Stimulated activated CD8-positive, alpha-beta memory T cell treated with anti-CD3 and anti-CD28 coated beads, Interleukin-7, amount 100 ng/mL, for 48 hours (primary cell): ENCODE measurements at places on chromosomes 5 and 9.

- DNase-seq: no peak
Observed at GRCh38 chr9:6183227-6183551, 32.4 kb upstream of the IL33 start.

DNA sequence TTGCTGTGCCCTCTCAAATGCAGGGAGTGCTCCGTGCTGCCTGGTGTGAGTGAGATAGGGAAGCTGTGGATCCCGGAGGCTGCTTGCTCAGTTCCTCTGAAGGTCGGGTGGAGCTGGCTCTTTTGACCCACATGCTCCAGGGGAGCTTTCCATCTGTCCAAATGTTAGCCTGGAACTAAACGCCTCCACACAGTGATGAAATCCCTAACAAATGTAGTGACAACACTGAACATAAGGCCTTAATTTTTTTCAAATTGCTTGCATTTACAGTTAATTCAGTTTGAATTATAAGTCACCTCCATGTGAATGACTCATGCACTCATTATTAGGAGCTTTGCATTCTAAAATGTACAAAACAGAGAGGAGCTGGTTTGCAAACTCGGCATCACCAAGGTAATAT lies 27.0 kb downstream of the PRDM6 start:
- DNase-seq: no peak

DNA sequence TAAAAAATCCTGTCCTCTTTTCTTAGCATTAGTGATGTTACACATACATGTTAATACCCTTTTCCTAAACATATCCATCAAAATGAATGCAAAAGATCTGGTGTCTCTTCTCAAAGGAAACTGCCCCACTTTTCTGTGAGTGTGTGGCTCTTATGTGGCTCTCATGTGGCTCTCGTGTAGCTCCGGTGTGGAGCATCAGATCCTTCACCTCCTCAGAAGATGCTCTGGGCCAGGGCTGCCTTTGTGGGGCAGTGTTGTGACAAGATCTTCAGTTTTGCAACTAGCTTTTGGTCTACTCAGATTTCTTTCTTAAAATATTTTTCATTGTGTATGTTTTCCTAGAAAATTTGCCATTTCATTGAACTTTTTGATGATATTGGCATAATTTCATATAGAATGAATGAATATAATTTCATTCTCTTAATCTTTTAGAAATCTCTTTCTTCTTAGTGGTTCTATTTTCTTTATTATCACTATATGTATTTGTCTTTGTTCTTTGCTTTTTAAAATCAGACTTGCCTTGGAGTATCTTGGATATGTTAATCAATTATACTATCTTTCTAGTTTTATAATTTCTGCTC lies 19.4 kb downstream of the GARNL3 start:
- no peak for DNase-seq

- DNase-seq: no peak
Observed at GRCh38 chr5:39501397-39501796, 76.6 kb upstream of the DAB2 start.

DNA sequence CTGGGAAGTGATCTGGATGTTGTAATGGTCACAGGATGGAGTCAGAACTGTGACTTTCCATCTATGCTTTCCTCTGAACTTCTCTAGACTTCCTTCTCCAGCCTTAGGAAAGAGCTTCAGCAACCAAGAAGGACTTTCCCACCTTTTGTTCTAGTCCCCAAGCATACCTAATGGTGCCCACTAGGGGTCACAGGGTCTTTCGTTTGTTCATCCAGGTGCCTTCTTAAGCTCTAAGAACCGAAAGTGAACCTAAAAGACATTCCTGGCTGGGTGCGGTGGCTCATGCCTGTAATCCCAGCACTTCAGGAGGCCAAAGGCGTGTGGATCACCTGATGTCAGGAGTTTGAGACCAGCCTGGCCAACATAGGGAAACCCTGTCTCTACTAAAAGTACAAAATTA lies 1.8 kb upstream of the WNT8A start:
- DNase-seq: no peak

GRCh38 chr5:140986117-140986521 lies 19.8 kb downstream of the PCDHAC2 start:
- DNase-seq: no peak

GRCh38 chr9:8062459-8062858 lies 262.9 kb upstream of the DMAC1 start:
- DNase-seq: no peak

DNA sequence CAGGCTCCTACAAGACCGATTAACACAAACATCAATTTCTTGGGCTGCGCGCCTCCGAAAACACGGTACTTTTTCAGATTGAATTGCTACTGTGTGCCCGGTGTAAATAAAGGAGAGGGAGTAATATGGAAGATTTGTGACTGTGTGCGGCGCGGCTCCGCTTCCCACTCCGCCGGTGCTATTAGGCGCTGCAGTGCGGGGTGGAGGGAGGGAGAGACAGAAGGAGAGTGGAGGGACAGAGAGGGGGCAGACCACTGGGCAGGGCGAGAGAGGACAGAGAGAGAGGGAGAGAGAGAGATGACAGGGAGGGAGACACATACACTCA lies 24.7 kb upstream of the RNU6ATAC start:
- DNase-seq: no peak

DNA sequence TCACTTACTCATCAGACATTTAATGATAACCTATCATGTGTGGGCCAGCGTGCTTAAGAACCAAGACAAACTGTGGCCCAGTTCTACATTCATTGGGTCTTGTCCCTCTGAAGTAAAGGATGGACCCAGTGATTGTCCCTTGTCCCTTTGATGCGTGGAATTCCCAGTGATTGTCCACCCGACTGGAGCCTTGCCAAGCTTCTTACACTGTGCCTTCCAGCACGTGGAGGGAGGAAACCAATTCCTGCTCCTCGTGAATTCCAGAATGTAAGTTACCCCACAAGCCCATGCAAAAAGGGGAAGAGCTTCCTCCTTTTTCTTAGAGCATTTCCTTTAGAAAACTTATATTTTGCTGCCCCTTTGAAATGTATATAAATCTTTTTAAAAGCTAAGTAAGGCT lies 7.9 kb downstream of the CKMT2 start:
- no peak for DNase-seq

- DNase-seq: no peak
Observed at GRCh38 chr5:13567819-13568218, 376.7 kb downstream of the DNAH5 start.

DNA sequence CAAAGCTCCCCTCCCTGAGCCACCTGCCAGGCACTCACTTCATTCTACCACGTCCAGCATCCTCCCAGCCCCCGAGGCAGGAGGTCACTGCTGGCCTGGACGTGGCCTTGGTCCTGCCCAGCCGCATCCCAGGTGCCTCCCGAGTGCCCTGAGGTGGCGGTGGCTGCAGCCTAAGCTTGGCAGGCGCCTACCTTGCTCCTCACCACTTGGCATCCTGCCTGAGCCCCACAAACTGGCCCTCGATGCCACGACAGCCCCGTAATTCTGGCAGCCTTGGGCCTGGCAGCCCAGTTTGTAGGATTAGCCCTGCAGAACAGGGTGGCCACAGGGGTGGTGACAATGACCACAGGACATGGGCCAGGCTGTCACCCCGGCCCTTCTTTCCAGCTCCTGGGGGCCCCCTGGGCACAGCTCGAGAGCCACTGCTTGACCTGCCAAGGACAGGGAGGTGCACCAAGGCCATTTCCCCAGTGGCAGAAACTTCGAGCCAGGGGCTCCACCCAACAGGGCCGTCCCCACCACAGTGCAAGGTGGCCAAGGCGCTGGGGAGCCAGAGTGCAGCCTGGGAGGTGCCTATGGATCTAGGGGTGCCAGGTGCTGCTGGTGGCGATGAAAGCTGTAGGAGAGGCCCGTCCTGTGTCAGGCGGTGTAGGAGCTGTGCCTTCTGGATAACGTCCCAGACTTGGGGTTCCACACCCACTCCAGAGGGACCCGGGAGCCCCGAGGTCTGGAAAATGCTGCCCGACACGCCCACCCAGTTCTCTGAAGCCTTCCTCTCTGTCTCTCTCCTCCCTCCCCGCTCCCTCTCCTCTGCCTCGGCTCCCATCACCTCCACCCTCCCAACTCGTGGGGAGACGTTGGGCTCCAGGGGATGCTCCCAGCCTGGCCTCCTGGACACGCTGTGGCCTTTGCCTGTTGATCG lies 18.4 kb downstream of the NKD2 start:
- no peak for DNase-seq

DNA sequence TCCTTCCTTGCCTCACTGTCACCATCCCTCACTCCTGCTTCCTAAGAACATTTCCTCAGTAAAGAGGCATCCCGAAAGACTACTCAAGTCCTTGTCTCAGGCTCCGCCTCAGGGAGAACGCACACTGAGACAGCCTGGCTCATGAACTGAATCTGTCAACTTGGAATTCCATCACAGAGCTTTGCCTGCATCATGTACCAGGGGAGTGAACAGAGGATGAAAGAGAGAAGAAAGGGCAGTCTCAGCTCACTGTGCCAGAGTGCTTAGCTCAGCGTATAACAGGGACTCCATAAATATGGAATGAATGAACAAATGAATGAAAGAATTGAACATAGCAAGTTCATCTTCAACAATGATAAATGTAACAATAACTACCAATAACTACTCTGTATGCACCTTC lies 68.7 kb upstream of the SLC1A3 start:
- no peak for DNase-seq

DNA sequence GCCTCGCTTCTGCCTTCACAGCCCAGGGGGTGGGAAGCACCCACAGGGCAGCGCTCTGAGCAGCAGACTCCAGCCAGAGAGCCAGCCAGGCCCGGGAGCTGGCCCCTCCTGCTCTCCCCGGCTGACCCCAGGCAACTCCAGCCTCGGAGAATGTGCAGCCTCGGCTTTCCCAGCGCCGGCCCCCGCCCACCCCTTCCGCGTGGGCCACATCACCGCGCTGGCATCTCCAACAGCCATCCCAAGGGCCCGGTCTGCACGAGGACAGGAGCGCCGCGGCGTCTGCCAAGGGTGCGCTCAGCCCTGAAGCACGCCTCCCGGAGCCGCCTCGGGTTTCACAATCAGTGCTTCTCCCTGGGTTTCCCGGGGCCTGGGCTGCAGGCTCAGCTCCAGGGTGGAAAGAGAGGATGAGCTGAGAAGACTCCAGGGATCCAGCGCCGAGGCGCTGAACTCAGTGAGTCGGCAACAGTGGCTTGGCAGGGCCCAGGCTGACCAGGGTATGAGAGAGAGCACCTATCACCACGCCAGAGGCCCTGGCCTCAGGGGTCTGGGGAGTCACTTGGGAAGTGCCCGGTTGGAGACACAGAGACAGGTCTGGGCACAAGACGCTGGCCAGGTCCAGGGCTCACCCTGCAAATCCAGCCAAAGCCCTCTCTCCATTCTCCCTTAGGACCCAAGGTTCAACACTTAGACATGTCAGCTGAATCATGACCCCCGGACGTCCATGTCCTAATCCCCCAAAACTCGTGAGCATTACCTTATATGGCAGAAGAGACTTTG lies 79.6 kb downstream of the ADAMTS2 start:
- no peak for DNase-seq

DNA sequence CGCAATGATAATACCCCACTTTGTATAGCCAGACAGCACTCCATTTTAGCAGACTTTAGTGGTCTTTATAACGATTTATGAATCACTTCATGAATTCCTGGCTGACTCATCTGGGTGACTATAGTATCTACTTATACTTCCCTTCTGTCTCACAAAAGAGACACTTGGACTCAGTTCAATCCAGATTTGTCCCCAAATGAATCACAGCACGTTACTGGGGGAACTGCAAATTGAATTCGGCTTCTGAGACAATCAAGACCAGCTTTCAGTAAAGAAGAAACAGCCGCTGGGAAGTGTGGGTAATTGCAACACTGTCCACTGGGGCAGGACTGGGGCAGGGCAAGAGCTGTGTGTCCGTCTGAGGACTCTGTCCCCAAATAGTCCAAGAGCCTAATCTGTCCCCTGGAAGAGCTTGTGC lies 337.3 kb upstream of the RFX3 start:
- no peak for DNase-seq

DNA sequence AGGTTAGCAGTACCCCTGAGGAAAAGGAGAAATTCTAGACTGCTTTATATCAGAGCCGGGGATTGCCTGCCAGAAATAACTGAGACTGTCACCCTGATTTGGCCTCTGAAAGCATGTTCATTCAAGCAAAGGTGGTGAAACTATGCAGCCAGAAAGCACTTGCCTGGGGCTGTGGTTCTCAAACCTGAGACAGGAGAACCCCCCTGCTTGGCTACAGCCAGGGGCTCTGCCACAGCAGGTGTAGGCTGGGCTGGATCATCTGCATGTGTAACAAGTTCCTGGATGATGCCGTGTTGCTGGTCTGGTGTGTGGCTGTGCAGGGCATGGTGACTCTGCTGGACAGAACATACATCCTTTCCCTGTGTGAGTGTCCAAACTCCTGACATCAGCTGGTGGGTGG lies 157.8 kb downstream of the NXNL2 start:
- DNase-seq: no peak

- no peak for DNase-seq
Observed at GRCh38 chr5:505951-506525, 18.2 kb downstream of the SLC9A3 start.

DNA sequence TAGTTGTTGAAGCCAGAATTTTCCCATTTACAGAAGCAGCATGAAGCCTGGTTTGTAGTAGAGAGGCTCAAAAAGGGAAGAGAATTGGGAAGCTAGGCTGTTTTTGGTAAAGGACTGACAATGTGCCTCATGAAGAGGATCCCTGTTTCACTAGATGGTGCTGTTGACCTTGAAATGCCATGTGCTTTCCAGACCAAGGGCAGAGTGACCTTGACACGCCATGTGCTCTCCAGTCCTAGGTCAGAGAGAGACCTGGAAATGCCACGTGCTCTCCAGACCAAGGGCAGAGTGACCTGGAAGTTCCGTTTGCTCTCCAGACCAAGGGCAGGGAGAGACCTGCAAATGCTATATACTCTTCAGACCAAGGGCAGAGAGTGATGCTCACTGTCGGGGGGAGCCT lies 32.0 kb downstream of the UNC13B start:
- no peak for DNase-seq

- no peak for DNase-seq
Observed at GRCh38 chr5:115514220-115514619, 30.4 kb downstream of the FEM1C start.

- no peak for DNase-seq
Observed at GRCh38 chr5:139903795-139904565, 108.4 kb downstream of the PSD2 start.

DNA sequence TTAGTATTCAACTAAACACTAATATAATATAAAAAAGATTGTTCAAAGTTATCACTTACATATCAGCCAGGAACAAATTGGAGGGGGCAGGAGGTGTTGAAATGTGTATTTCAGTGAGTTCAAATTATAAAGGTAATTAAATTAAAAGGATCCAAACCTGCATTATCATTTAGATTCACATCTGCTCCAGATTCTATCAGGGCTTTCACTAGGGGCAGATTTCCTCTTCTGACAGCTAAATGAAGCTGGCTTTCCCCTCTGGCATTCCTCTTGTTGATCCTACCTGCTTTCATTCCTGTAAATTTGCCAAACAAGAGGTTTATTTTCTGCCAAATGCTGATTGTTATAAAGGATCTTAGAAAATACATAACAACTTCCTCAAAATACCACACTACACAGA lies 86.3 kb upstream of the GCNT4 start:
- no peak for DNase-seq

DNA sequence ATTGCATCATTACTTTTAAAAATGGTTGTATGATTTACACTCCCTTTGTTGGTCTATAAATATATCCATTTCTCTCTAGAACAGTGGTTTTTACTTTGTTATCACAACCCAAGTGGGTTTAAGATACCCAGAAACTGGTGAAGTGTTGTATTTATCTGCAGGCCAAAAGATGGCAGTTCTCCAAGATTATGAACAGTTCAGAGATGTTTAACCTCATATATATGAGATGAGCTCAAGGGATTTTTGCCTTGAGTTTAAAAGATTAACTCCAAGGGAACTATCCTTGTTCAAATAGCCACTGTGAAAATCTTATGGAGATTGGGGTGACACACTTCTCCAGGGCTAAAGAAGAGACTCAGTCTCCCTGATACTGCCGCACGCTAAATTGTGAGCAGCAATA lies 572.6 kb downstream of the TLE4 start:
- no peak for DNase-seq

GRCh38 chr5:66814146-66814991 lies 218.2 kb downstream of the MAST4 start:
- DNase-seq: peak; percentile 21
